HCEC 1CT (cell line): ENCODE measurements at places on chromosomes 2 and 18.

DNA sequence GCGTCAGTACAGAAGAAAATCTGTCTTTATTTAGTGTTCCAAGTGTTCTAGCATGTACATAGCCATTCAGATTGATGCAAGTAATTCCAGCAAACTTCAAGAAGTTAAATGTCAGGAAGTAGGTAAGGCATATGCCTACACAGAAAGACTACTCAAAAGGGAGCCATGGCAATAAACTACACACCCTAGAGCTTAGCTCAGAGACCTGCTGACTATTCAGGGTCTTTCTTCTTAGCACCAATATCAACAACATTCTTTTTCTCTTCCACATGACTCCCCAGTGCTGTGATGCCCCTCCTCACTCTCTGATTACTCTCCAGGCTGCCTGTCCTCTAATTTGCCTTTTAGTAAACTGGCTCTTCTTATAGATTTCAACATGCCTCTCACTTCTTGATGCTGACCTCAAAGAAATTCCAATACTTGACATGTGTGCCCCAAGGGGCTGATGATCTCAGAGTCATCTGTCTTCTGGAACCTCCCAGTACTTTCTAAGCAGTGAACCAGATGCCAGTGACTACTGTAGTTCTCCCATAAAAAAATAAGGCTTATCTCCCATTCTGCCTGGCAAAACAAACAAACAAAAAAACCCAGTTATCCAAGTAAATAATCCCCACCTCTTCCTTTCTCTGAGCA lies 909.2 kb upstream of the FANCL start:
- no peak for DNase-seq

DNA sequence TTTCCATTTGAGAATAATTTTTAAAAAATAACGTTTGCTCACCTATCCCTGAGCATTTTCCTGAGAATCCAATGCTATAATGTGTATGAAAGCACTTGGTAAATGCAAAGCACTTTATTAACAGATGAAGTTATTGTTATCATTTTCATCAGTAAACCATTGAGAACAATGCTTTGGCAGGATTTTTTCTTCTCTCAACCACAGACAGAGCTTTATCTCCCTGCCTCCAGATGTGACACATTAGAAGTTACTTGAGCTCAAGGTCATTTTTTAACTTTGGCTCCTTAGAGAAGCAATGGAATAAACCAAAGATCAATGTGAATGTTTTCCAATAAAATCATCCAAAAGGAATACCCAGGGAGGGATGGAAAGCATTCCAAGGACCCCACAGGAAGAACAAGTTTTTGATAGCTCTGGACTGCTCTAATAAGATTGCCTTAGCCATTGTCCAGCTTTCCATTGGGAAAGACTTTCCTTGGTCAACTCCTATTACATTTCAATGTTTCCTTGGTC lies 118.9 kb upstream of the NT5C1B start:
- no peak for DNase-seq

- DNase-seq = no peak
Observed at GRCh38 chr18:48842259-48843061, 108.3 kb downstream of the SMAD7 start.

GRCh38 chr2:149021761-149022160 lies 16.7 kb upstream of the LYPD6B start:
- DNase-seq = no peak

DNA sequence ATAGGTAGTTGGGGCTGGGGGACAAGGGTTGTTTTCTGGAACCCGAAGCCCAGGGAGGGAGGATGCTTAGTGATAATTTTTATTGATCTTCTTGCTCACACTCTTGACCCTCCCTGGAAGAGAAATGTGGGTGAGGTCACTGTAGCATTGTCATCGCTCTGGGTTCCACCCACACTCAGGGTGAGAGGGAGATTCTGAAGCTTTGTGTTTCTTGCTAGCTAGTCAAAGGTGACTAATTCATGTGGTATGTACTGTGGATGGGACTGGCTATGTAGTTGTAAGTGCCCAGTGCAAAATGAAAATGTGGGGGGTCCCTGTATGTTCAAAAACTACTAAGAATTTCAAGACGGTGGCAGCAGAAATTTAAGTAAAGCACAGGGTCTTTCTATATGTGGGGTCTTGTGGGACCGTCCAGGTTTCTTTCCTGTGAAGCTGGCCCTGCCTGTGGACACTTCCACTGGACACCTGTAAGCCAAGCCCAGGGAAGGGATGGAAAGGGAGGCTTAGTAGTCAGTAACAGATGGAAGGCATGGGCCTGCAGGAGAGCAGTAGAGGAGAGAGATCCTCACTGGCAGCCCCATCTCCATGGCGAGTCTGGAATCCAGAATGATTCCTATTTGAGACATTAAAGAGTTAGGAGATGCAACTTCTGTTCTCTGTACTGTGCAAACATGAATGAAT lies 35.0 kb downstream of the TSN start:
- DNase-seq = peak; percentile 85

DNA sequence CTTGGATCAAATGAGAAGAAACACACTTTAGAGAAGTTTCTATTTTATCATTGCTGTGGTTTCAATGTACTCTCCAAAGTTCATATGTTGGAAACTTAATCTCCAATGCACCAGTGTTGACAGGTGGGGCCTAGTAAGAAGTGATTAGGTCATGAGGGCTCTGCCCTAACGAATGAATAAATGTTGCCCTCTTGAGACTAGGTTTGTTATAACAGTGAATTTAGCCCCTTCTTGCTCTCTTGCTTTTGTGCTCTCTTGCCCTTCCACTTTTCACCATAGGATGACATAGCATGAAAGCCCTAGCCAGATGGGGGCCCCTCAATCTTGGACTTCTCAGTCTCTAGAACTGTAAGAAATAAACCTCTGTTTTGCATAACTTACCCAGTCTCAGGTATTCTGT lies 664.8 kb downstream of the DCC start:
- no peak for DNase-seq

GRCh38 chr2:45540942-45541341 lies 70.1 kb downstream of the SRBD1 start:
- DNase-seq = no peak

- no peak for DNase-seq
Observed at GRCh38 chr2:176158855-176159662, 2.0 kb downstream of the HOXD3 start.

DNA sequence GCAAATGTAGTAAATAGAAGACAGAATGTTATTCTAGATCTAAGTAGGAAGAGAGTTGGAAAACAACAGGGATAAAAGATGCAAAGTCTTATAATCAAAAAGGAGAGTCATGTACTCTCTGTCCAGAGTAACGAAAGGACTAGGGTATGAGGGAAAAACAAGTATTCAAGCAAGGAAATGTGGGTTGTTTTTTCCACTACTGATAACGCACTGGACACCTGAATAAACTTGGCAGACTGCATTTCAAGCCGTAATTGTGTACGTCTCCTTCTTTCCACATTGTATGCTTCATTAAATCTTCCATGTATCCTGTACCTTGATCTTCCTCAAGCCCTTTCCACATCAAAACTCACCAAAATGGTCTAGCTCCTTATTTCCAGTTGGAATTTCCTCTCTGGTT lies 420.6 kb downstream of the ZEB2 start:
- no peak for DNase-seq

GRCh38 chr2:177211576-177212105 lies 953 bp upstream of the HNRNPA3 start:
- no peak for DNase-seq

GRCh38 chr18:11995445-11996189 lies 14.3 kb downstream of the IMPA2 start:
- peak; percentile 74 for DNase-seq

DNA sequence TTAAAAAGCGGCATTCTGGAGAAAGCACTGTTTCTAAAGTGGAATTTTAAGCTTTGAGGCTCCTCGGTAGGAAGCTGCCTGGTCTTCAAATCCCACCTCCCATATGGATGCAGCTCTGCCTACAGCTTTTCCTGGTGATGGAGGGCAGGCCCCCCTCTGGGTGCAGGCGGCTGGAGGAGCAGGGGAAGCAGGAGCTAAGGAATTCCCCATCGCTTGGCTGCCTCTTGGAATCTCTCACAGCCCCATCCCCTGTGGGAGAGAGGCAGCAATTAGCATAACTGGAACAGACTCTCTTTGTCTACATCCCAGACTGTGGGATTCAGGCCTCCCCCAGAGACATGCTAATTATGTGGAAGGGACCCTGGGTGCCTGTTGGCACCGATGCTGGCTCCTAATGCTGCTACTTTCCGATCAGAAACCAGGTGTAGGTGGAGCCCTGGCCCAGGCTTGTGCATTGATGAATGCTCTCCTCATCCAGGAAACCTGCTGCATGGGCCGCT lies 51.3 kb downstream of the LIPG start:
- DNase-seq = no peak

DNA sequence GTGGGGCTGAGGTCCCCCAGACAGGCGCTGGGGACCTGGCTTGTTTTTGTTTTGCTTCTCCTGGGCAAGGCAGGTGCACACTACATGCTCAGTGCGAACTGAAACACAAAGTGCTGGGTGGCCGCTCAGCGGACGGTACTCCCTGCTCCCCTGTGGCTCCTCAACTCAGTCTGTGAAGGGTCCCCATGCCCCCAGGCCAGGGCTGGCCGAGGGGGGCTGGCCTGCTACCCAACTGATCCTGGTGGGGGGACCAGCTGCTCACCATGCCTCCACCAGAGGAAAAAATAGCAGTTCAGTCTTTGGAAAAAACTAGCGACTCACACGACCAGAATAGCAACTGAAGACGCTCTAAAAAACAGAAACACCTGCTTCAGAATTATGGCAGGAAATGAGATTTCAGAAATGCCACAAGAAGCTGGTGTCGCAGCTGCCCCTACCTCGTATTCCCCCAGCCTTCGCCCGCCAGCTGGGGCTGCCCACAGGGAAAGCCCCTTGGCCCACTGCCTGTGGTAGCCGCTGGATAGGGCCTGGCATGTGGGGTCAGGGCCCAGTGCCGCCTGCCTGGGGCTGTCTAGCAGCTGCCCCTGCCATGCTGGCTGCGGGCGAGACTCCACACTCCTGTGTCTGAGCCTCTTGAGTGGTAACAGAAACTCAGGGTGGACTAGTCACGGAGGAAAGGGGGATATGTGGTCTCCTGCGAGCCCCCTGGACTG lies 43.7 kb downstream of the MEX3C start:
- no peak for DNase-seq

GRCh38 chr2:195763866-195764265 lies 106.8 kb downstream of the SLC39A10 start:
- peak; percentile 52 for DNase-seq

GRCh38 chr2:183426825-183427224 lies 302.6 kb downstream of the NUP35 start:
- DNase-seq = no peak

- no peak for DNase-seq
Observed at GRCh38 chr2:47034973-47035609, 119.5 kb upstream of the MCFD2 start.

GRCh38 chr2:16090650-16091575 lies 150.6 kb downstream of the MYCN start:
- no peak for DNase-seq

- no peak for DNase-seq
Observed at GRCh38 chr2:66329081-66329605, 105.8 kb upstream of the MEIS1 start.

- no peak for DNase-seq
Observed at GRCh38 chr2:40480596-40480995, 28.7 kb upstream of the SLC8A1 start.
